ENCODE measurements at places on chromosomes 7 and 10.

- DNase-seq: no peak
Observed at GRCh38 chr7:39605087-39605486, 18.3 kb upstream of the RALA start.

DNA sequence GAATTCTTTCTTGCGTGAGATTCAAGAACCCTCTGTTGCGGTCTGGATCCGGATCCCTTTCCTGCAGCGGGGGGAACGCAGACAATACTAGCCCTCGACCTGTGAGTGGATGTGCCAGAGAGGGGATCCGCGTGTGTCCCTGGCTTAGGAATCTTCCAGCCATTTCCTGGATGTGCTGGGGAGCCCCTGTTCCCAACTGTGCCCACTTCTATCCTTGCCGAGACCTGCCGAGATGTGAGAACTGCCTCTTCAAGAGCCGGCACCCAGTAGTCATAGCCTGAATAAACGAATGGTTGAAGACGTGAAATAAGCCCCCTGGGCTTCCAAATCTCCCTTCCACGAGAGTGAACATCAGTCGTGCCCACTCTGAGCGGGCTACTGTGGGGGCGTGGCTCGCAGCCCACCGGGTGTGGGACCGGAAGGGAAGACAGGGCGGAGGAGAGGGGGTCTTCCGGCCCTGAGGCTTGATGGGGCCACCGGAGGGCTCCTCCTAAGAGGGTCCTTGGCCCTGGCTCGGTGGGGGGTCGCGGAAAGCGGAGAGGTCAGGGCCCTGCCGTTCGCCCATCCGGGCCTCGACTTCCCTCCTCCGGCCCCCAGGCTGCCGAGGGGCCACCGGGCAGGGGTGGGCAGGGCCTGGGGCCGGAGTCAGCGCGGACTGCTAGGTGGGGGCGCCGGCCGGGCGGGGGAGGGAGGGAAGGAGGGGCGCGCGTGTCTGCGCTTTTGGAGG is 1.3 kb upstream of the CCDC136 start:
- DNase-seq: no peak

- DNase-seq: no peak
Observed at GRCh38 chr7:73446682-73447081, 13.1 kb downstream of the FZD9 start.

DNA sequence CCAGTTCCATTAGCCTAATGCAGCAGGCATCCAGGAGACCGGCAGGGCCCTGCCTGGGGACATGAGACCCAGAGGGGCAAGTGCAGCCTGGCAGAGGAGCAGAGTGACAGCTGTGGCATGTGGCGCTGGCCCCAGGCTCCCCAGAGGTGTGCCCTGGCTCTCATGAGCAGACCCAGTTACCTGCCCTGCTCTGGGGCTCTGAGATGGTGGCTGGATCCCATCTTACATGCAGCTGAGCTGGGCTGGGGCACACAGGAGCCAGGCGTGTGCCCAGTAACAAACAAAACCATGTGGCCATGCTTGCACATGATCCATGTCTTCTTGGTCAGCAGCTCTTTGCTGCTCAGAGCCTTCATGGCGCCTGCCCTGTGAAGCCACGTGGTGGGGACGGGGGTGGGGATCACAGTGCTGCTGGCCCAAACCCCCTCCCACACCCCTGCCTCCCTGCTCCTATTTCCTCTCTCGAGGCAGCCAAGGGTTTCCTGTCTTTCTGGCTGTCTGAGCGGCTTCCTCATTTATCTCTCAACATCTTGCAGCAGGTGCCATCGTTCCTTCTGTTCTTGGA is 40.3 kb upstream of the GTF2I start:
- no peak for DNase-seq

- DNase-seq: no peak
Observed at GRCh38 chr7:99938296-99938695, 8.9 kb upstream of the GJC3 start.

DNA sequence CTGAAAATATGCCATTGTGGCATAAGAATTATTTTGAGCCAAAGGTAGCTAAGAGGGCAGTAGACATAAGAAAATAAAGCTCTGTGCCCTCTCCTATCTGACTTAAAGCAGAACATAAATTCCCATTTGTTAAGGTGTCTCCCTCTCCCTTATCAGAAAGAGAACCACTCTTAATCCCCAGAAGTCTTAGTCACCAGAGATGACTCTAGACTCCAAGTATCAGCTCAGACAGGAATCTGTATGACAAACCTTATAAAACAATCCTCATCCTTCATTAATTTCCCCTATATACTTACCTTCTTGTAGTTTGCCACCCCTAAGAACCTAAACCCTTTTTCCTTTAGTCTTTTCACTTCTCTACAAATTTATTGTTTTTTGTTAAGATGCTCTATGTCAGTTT is 21.8 kb upstream of the PIP4K2A start:
- no peak for DNase-seq

DNA sequence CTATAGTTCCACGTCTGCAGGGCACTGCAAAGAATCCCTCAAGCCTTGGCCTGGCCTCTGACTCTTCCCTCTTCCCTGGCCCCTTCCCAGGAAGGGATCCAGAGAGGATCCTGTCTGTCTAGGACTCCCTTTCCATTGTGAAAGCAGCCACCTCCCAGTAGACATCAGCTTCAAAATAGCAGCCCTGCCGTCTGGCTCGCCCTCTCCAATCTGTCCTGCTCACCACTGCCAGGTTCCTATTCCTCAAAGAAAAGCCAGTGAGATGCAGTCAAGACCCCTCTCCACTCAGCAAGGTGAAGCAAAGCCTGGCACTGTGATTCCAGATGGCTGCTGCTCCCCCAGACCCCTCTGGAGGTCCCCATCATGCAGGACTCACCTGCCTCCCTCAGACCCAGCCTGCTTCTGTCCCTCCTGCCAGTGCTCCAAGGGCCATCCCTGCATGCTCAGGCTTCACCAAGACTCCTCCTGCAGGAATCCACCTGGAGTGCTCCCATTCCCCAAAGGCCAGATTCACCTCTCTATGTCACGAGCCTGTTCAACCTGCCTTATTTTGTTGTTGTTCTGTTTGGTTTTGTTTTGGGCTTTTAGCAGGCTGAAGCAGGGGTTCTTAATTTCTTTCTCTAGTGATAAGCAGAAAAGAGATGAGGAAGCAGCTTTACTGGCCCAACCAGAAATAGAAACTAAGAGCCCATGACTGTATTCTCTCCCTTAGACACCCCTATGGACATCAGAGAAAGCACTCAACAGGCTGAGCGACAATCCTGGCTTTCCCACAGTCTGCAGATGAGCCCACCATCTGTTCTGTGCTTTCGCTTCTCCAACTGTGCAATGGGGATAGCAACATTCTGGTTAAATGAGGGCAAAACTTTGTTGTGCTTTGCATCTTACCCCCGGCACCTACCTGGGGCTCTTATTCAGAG is 305.1 kb downstream of the GRID1 start:
- DNase-seq: no peak

DNA sequence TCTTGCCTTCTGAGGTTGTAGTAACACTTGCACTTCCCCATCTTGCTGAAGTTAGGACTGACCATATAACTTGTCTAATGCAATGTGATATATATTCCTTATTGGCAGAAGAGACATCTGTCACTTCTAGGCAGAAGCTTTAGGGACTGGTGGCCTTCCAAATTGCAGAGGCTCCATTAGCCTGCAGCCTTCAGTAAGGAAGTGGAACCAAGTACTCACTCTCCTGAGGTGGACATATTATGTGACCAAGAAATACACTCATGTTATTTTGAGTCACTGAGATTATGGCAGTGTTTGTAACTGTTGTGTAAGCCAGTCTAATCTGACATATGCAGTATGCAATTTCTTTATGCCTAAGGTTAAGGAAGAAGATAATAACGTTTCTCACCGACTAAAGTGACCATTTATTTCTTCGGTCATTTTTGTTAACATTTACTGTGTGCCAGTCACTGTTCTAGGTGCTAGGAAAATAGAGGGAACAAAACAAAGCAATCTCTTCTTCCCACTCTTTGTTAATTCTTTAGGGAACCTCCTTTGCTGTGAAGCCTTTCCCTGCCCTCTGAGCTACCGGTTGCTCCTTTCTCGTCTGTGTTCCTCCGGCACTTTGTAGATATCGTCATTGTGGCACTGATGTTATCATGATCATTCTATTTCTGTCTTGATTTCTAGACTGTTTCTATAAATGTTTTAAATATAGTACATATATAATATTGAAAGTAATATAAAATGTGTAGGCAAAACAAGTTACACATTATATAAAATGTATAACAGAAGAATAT is 52.9 kb upstream of the HBP1 start:
- no peak for DNase-seq

GRCh38 chr7:13117103-13117502 is 429.7 kb downstream of the ARL4A start:
- DNase-seq: no peak

DNA sequence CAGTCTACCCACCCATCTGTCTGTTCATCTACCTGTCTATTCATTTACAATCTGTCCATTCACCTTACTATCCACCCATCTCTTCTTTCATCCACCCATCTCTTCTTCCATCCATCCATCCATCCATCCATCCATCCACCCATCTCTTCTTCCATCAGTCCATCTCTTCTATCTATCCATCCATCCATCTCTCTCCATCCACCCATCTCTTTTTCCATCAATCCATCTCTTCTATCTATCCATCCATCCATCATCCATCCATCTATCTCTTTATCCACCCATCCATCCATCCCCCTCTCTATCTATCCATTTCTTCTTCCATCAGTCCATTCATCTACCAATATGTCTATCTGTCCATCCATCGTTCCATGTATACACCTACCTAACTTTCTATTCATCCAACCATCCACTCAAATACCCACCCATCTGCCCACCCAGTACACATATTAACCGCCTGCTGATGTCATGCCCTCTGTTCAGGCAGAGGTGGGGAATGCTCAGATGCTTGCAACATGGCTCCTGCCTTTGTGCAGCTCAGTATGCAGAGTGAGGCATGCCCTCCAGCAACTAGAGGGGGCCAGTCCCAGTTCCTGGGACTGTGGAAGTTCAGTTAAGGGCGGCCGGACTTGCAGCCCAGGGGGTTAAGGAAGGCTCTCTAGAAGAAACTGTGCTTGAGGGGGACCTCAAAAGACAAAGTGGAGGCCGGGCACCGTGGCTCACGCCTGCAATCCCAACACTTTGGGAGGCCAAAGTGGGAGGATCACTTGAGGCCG is 11.3 kb upstream of the MLXIPL start:
- DNase-seq: no peak

DNA sequence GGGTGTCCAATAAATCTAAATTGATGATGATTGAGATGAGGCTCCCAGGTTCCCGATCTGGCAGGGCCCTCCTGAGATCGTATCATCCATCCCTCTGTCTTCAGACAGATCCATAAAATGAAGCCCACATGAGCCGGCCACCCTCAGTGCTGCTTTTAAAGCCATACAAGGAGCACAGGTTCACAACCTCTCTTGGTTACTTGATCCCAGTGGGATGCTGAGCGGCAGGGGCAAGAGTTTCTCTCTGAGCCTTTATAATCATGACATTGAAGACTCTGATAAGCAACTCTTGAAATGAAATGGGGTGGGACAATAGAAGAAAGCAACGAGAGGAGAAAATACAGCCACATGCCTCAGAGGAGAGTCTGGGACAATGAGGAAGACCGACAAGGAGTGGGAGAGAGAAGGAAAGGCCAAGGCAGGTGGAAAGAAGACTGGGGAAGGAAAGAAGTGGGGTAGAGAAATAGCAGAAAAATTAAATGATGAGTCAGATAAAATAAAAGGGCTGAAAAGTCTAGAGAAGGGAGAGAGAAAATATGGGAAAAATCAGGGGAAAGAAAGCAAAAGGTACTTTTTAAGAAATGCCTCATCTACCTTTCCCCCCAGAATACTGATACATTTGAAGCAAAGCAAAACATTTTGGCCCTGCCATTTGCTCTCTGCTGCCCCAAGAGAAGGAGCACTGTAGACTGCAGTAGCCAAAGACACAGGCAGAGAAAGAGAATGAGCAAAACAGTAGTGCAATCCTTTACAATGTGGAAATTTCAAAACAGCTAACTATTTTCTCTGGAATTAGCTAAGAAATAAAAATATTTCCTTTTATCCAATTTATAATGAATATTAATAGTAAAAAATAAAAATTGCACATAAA is 14.6 kb downstream of the GBX1 start:
- DNase-seq: no peak

- DNase-seq: peak; percentile 93
Observed at GRCh38 chr7:150778738-150779301, 21.3 kb downstream of the TMEM176B start.

DNA sequence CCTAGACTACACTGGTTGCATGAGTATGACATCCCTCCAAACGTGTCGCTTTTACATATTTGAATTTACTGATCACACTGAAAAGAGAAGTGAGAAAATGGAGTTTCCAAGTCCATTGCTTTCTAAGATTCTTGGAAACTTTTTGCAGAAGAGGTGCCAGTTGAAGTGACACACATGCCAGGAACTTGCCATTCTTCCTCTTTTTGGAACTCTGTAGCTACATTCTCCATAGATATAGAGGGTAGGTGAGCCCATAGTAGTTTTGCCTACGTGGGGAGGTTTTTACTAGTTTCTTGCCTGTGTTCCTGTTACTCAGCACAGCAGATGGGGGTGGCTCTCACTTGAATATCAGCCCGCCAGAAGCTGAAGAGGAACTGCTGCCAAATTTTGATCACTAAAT is 286.6 kb upstream of the NRP1 start:
- DNase-seq: no peak

DNA sequence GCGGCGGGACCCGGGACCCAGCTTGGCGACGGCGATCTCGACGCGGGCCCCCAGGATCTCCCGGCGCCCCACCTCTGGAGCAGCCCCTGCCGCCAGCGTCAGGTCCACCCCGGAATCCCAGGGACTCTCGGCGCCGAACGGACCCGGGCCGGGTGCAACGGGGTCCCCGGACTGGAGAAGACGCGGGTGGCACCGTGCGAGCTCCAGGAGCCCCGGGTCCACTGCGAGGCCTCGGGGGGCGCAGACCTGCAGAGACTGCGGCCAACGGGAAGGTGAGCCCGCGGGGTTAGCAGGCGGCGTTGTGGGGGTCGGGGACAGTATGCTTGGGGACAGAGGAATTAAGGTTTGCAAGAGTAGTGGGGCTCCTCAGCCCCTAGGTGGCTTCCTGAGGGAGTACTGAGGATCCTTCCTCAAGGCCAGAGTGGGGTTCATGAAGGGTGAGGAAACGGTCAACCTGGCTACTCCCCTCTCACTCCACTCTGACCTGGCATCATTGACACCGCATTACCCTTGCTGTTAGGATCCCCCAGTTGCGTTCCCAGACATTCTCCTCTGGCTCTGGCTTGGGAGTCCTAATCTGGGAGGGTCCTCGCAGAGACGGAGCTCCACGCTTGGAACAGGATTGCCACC is 353 bp downstream of the EPHB6 start:
- no peak for DNase-seq

- no peak for DNase-seq
Observed at GRCh38 chr10:89224739-89225443, 17.8 kb upstream of the CH25H start.

GRCh38 chr7:100621554-100621953 is 9.2 kb downstream of the MOSPD3 start:
- DNase-seq: no peak

Data from omental fat pad (tissue), 4 donors.